ENCODE measurements at places on chromosomes 7 and 10.

- DNase-seq = no peak
Observed at GRCh38 chr7:47670729-47671128, 88.8 kb upstream of the TNS3 start.

- DNase-seq = no peak
Observed at GRCh38 chr7:32255036-32255435, 184.8 kb upstream of the PDE1C start.

- no peak for DNase-seq
Observed at GRCh38 chr10:5498791-5499492, 428 bp downstream of the CALML5 start.

GRCh38 chr10:104109908-104110662 lies 11.9 kb upstream of the SFR1 start:
- peak; percentile 90 for DNase-seq

DNA sequence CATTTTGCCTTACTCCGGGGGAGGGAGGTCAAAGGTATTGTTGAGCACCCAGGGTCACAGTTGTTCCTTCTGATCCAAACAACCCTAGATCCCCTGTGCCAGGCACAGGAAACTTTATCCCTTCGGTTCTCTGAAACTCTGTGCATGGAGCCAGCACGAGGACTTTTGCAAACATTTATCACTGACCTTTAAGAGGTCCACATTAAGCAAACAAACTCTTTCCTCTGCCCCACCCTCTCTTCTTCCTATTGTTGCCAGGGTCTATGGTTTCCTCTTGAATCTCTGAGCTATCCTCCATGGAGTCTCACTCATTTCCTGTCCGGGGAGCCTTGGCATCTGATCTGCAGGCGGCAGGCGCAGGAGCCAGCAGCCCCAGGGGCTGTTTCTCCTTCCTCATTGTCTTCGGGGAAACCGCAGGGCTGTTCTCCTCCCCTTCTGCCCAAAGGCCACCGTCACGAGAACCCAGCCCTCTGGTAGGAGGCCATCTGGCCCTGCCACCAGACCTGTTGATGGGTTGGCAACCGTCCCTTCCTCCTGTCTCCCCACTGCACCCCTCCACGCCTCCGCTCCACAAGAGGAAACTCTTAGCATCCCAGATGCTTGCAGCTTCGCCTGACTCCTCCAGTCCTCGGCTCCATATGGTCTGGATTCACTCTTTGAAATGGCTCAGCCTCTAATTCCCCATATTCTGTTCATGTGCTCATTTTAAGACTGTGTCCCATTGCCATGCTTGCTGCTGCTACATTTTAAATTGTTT lies 327.3 kb upstream of the NRP1 start:
- DNase-seq = no peak

DNA sequence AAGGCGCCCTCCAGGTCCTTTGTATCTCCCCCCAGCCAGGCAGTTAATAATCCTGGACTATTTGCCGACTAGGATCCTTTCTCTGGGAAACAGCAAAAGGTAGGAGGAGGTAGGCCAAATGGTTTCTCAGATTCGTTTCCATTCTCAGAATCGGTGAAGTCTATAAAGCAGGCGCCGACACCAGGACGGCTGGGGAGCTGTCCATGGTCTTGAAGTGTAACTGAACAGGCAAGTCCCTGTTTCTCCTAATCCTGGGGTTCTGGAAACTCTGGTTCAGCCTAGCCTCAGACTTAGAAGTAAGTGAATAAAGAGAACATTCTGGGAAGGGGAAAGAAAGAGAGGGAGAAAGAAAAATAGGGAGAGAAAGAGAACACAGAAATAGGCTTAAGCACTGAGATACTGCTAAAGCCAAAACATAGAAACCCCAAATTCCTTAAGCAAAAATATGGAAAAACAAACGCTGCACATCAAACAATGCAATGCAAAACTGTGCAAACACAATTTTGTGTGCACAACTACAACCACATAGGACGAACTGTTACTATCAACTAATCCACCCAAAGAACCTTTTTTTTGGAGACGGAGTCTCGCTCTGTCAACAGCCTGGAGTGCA lies 11.1 kb upstream of the INA start:
- peak; percentile 76 for DNase-seq

- no peak for DNase-seq
Observed at GRCh38 chr7:29991937-29992336, 2.3 kb upstream of the SCRN1 start.

DNA sequence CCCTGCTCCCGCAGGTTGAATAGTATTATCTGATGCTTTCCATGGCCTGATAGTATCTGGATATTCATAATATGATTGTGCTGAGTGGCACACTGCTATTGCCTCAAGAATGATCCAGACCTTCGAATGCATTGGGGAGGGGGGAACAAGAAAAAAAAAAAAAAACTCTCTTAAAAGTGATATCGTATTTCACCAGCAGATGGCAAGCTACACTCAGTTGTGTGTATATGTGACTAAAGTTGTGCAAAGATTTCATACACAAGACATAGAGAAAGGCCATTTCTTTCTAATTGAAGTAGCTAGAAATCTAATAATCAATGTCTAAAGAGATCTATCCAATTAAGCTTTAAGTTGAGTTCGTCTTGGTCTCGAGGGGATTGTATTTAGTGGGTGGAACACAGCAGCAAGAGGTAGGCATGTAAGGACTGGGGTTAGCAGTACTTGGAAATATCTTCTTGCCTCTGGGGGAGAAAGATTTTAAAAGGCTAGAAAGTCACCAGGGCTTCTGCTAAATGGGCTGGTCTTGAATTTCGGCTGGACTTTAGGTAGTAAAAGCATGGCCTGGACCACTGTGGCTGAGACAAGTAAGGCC lies 15.3 kb downstream of the SFRP4 start:
- DNase-seq = peak; percentile 35

DNA sequence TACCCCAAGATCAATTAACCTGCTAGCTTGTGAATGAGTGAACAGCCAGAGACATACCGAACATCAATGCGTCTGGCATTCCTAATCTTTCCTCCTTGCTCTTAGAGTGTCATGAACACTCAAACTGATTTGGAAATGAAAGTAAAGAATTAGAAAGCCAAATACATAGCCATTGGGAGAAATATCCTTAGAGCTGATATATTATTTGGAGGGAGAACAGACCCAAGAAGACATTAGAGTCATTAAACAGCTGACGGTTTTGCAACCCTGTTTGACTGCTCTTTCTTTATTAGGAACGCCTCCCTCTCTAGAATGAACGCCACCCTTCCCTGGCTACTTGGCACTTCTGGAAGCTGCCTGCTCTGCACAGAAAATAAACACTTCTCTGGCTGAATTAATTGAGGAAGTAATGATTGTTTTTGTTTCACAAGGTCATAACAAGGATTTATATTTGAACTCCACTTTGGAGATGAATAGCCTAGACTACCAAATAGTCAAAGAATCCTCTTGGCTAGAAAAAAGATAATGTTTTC lies 42.8 kb downstream of the CTTNBP2 start:
- peak; percentile 22 for DNase-seq

DNA sequence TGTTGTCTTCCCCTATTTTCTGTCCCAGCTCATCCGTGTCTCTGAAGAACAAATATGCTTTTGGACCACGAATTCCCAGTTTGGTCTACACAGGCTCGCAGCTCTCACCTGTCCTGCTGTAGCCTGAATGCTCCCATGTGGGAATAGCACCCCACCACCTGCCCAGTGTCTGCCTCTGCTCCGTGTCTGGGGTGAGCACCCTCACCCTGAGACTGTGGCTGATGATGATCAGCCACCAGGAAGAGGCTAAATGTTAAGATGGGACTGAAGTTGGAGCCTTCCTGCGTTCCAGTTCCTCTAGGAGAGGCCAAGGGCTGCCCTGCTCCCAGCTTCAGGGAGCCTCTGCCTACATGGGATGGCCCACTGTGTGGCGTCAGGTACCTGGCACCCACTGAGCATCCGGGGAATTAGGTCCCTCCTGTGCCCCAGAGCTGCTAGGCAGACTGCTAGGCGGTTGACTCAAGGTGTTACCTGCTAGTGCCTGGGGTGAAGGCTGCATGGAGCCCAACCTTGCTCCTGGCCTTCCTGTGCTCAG lies 3.7 kb downstream of the PGAM2 start:
- DNase-seq = no peak

GRCh38 chr7:2156756-2157472 lies 75.8 kb downstream of the MAD1L1 start:
- no peak for DNase-seq

GRCh38 chr7:87474533-87475358 lies 734 bp downstream of the ABCB4 start:
- peak; percentile 57 for DNase-seq

DNA sequence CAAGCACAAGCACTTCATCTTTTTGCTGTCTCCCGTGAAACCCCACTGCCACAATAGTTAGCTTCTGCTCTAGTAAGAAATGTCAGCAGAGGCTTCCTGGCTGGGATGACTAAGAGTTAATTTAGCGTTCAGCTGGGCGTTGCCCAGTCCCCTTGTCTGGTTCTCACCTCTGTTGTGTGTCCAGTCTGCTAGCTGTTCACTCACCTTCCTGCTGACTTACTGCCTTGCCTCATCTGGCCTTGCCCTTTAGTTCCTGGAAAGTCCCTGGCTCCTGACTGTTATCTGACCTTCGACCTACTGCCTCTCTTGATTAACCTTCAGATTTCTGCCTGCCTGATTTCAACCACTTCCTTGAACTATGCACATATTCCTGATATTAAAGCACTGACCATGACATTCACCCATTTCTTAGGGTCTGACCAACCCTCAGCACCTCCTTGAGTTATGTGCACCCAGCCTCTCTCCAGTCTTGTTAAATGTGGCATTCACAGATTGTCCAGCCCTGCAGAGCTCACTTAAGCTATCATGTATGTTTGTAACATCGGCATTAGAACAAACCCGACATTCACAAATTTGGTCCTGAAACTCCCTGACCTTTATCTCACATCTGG lies 30.3 kb downstream of the C7orf33 start:
- no peak for DNase-seq

- DNase-seq = peak; percentile 86
Observed at GRCh38 chr10:46228563-46229071, 58.2 kb upstream of the ANTXRL start.

GRCh38 chr10:6203331-6204062 lies 765 bp downstream of the PFKFB3 start:
- peak; percentile 59 for DNase-seq

DNA sequence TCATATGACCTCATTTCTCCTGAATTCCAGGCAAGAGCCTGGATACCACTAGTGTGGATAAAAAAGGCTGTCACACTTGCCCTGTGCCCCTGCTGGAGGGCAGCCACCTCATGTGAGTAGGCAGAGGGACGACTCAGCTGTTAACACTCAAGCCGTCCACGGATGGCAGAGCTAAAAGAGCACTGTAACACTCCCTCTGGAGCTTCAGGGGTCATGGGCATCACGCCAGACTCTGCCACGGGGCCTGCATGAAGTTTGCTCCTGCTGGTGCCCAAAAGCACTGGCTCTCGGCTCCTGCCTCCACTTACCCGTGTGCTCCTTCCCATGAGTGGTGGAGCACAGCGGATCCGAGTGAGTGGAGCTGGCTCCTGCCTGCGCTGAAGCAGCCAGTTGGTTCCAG lies 919.8 kb upstream of the C7orf33 start:
- no peak for DNase-seq
